ENCODE measurements at places on chromosomes 11 and 22.

DNA sequence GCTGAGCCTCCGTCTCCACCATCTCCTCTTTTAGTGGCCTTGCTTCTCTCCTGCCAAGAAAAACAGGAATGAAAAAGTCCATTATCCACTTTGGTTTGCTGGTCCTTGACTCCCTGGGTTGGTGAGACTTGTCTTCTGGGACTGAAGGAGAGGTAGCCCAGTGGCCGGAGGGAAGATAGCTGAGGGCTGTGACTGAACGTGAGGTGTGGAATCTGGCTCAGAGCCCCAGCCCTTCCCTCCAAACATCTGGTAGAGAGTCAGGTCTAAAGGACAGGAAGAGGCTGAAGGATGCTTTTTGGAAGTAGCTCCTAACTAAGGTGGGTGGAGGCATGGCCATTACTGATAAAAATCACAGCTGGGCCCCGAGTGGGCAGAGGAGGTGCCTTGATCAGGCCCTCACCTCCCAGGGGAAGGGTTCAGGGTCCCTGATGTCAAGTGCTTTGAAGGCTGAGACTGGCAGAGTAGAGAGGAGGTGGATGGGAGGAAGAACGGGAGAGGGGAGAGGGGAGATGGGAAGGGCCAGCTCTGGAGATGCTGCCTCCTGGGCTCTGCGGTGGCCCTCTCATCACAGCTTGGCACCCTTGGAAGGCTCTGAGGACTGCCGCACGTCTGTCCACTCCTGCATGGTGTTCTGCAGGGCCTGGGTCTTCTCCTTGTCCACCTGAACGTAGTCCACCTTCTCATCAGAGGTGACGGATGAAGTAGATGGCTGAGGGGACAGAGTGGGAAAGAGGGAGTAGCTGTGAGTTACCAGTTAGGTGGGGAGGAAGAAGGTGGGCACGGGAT, 30.2 kb downstream of the USP35 start:
- DNase-seq = no peak

DNA sequence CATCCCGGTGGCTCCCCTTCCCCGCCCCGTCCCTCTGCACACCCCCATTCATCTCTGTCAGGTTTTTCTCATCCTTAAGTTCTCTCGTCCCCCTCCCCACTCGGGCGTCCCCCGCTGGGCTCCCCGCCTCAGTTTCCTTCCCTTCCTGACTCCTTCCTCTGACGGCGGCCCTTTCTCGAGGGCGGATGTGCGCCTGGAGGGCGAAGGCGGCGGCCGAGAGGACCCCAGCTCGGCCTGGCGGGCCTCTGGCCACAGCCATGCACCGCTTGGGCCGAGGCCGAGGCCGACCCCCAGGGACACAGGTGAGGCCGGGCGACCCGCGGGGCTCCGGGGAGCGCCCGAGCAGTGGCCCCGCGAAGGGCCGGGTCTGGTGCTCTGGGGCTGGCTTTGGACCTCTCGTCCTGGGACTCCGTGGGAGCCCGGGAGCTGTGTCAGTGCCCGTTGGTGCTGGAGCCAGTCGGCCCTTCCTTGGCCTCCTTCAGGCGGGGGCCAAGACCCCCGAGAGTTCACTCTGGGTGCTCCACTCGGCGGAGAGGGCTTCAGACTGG, 2.9 kb downstream of the PHLDB1 start:
- no peak for DNase-seq

DNA sequence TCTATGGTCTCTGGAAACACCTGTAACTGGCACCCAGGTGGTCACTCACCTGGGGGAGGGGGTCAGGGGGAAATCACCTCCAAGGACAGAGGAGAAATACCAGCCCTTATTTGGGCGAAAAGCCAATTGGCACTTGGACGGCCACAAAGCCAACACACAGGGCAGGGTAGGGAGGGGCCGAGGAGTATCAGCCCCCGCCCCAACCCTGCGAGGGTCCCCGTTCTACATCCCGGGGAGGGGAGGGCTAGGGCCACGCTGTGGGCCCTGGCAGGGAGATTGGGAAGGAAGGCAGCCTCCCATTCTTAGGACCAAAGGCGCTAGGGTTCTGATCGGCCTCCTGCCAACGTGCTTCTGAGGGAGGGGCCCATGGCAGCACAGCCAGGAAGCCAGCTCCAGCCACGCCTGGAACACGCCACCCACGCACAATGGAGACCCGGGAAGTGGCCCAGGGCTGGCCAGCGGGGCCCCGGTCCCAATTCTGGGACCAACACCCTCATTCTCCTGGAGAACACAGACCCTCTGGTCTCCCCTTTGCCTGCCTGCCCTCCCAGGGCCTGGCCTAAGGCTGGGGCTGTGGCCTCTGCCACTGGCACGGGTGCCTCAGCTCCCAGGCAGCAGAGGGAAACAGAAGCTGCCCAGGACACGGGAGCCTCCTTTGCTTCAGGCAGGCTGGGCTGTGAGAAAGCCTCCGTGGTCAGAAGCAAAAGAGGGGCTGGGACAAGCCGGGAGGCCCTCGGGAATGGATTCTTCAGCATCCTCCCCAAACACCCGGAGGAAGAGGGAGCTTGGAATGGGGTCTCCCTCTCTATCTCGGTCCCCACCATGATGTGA, 7.4 kb downstream of the CBX6 start:
- no peak for DNase-seq

- DNase-seq = no peak
These were observed 35.2 kb upstream of the PARVG start for GRCh38 chr22:44145544-44145943.

- peak; percentile 55 for DNase-seq
These were observed 6.7 kb downstream of the HPX start for GRCh38 chr11:6433998-6434660.

DNA sequence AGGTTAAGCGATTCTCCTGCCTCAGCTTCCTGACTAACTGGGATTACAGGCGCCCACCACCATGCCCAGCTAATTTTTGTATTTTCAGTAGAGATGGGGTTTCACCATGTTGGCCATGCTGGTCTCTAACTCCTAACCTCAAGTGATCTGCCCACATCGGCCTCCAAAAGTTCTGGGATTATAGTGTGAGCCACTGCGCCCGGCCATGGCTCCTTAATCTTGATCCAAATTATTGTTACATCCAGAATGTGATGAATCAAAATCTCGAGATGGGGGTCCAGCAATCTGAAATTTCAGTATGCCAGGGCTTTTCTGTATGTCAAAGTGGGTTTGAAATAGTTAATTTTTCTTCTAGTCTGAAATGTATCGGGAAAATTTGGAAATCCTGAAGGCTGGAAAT, 3.7 kb downstream of the RPL27A start:
- no peak for DNase-seq

DNA sequence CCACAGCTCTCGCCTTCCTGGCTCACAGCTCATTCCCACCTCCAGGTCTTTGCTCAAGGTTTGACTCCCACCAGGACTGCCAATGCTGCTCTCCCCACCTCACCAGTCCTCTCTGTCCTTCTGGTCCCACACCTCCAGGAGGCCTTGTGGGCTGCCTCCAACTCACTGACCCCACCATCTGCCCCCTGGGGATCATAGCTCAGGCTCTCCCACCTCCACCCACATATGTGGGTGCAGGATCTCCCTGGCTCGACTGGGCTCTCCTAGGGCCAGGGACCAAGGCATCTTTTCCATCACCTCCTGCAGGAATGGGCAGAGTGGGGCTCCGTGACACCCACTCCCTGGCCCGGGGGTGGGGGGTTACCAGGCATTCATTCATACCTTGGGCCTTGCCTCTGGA, 13.8 kb upstream of the SSTR3 start:
- DNase-seq = no peak

DNA sequence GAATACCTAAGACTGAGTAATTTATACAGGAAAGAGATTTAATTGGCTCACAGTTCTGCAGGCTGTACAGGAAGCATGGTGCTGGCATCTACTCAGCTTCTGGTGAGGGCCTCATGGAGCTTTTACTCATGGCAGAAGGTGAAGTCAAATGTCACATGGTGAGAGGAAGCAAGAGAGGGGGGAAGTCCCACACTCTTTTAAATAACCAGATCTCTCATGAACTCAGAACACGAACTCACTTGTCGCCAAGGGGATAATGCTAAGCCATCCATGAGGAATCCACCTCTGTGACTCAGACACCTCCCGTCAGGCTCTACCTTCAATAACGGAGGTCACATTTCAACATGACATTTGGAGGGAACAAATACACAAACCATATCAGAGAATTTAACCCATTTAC, 42.2 kb downstream of the BIRC2 start:
- no peak for DNase-seq

All from GM12865 (cell line).